Stimulated activated CD8-positive, alpha-beta memory T cell treated with anti-CD3 and anti-CD28 coated beads, Interleukin-2, amount 100 ng/mL, for 1 hour (primary cell): ENCODE measurements at places on chromosomes 3 and 15.

DNA sequence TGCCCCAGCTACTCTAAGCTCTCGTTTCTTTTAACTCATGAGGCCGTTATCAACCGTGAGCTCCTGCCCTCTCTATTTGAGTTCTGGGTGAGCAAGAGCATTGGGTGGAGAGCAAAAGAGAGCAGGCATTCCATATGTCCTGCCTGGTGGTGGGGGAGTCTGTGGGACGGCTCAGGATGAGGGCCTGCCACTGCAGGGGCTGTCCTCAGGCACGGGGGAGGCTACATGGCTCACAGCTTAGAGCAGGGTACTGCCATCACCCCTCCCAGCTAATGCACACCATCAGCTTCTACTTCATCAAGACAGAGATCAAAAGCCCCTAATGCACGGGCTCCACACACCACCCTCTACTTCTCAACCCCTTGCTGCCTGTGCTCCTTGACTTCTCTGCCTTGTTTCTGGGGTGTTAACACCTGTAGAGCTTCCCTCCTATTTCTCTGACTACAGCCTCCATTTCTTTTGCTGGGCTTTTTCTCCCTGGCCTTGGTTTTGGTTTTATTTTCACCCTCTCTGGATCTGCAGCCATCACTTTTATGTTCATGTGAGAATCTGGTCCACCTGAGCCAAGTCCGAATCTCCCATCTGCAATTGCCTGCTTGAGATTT lies 114.1 kb downstream of the ALDH1A2 start:
- DNase-seq = no peak

- no peak for DNase-seq
These were observed 47.3 kb downstream of the TLE3 start for GRCh38 chr15:70050441-70050840.

DNA sequence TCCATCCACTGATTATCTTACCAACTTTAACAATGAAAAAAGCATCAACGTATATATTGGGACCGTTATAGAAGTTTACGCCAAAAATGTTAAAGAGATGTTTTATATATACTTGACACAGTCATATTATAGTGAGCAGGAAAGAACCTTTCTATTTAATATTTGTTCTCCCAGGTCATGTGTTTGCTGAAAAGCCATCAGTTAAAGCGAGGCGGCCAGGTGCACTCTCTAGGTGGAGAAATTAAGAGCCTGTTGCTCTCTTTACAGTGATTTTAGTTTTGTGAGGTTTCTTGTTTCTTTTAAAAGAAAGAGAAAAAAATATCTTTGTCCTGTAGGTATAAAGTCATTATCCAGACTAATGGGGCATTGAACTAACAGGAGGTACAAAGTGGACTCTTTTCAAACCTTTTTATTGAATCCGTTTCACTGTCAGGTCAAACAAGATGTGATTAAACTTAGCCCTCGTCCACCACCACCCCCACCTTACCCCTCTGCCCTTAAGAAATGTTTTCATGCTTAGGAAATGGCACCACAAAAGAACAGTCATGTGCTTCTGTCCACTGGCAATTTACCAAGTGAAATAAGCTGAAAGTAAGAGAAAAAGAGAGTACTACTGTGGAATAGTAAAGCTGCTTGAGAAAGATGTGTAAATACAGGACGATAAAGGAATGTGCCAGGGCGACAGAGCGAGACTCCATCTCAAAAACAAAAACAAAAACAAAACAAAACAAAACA lies 279.9 kb downstream of the PTPRG start:
- DNase-seq = no peak

- no peak for DNase-seq
These were observed 117.9 kb downstream of the MEIS2 start for GRCh38 chr15:36982430-36982829.

- DNase-seq = no peak
These were observed at the start of gene FBXL22 for GRCh38 chr15:63597038-63597790. Gene FBXL22, plus strand, starts transcription at chr15:63597387. Its CDS starts 6 bp downstream, at chr15:63597393.

GRCh38 chr15:100934726-100935125 lies 15.6 kb downstream of the LRRK1 start:
- no peak for DNase-seq

- no peak for DNase-seq
These were observed 1.4 kb upstream of the ROBO1 start for GRCh38 chr3:79769229-79769628.

- DNase-seq = no peak
These were observed 8.3 kb upstream of the ANKUB1 start for GRCh38 chr3:149800693-149801092.

- no peak for DNase-seq
These were observed 30.4 kb downstream of the SQOR start for GRCh38 chr15:45665261-45665660.

DNA sequence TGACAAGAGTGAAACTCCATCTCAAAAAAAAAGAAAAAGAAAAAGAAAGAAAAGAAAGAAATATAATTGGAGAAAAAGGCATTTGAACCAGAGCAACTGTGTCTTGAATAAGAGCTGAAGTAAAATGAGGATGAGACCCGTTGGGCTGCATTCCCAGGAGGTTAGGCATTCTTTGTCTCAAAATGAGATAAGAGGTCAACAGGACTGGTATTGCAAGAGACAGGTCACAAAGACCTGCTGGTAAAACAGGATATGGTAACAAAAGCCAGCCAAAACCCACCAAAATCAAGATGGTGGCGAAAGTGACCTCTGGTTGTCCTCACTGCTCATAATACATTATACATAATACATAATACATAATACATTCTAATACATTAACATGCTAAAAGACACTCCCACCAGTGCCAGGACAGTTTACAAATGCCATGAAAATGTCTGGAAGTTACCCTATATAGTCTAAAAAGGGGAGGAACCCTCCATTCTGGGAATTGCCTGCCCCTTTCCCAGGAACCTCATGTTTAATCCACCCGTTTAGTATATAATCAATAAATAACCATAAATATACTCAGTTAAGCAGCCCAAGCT lies 8.6 kb upstream of the TIPIN start:
- no peak for DNase-seq

- no peak for DNase-seq
These were observed 908.4 kb downstream of the EPHA3 start for GRCh38 chr3:90015688-90016356.

- no peak for DNase-seq
These were observed 239.1 kb downstream of the ISL2 start for GRCh38 chr15:76575679-76576078.

DNA sequence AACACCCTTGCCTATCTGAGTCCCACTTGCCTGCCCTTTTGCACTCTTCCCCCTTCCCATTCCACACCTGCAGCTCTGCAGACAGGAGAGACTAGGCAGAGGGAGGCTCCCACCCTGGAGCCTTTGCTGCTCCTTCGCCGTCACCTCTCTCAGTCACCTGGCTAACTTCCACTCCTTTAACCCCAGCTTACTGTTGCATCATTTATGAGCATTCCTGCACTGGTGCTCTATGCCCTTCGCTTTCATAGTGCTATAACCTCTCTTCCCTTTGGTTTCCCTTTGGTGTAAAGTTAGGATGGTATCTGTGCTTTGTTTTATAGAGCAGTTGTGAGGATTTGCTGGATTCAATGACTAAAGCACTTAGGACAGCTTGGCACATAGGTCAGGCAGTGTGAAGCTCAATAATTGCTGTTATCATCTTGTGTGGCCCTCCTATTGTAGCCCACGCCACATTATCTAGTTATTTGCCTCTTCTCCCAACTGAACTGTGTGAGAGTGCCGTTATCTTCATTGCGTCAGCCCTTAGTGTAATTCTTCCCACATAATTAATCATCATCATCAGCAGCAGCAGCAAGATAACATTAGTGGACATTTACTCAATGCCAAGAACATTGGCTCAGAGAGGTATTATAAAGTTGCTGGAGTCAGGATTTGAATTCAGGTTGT lies 253.9 kb downstream of the CACNA2D3 start:
- no peak for DNase-seq

GRCh38 chr3:88044411-88044810 lies 14.4 kb downstream of the CGGBP1 start:
- no peak for DNase-seq

DNA sequence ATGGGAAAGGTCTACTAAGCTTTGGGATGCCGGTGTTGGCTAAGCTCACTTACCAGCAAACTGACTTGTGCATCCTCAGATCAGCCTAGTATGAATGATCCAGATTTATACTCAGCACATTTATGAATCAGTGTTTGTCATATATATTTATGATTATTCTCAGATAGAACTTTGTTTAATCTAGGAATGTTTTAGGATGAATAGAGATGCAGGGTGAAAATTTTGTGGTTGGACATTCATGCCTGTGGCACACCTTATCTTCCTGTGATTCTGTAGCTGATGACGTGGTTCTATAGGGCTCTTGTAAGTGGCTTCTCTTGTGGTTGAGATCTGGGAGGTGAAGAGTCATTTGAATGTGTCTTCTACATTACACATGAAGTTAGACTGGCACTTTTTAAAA lies 11.4 kb downstream of the CDIN1 start:
- DNase-seq = no peak

DNA sequence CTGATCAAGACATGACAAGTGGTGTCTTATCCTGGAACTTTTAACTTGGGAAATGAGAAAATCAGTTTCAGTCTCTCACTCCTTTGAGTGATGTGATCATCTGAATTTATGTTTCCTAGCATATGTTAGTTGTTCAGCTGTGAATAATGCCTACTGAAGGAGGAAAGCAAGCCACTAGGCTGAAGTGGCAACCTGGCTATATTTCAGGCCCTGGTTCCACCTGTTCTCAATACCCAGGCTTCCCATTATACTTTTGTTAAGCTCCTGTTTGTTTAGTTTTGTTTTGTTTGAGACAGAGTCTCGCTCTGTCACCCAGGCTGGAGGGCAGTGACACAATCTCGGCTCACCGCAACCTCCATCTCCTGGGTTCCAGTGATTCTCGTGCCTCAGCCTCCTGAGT lies 243.8 kb downstream of the ALCAM start:
- DNase-seq = no peak

DNA sequence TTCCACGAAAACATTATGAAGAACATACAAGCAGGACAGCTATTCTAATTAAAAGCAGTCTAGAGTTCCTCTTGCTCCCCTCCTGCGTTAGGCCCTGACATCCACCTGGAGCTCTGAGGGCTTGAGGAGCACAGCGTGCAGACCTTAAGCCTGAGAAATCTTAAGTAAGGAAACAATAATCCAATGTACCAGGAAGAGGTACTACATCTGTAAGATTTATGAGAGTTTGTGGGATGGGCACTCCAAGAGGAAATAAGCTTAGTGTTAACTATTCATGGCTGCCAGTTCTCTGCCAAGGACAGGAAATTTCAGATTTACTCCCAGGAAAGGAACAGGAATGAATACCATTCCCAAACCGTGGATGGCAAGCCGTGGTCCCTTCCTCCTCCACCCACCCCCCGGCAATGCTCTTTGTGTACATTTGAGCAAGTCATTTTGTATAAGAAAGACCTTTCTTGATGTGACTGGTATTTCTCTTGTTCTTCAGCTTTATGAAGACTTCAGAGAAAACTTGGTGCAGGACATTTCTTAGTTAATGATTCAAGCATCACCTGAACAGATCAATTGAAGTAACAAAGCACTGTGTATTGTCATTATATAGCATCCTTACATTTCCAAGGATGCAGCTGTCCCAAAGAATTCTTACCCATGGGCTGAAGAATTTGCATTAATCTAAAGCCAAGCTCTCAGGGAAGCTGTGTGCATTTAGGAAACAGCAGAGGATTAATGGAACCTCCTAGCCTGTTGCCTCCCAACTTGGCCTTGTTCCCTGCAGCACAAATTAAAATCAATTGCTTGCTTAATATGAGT lies 28.8 kb upstream of the VILL start:
- DNase-seq = no peak

DNA sequence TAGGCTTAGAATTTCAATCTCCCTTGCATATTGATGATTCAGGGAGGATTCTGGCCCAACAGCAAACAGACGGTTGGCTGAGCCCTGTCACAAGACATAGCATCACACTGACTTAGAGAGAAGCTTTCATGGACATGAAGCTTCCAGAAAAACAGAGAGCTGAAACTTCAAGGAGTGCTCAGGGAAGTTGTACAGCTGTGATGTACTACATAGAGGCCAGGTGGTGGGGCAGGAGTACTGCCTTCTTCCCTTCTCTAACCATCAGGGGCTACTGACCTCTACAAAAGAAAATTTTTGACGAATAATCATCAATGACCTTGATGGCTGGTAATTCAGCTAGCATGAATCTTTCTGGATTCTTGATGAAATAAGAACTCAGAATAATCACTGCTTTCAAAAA lies 378.5 kb downstream of the ERC2 start:
- DNase-seq = no peak

GRCh38 chr3:28115316-28115715 lies 126.1 kb upstream of the CMC1 start:
- DNase-seq = no peak

GRCh38 chr3:124178531-124178930 lies 186.6 kb upstream of the ROPN1 start:
- DNase-seq = no peak

- DNase-seq = no peak
These were observed 278.5 kb upstream of the ZNF717 start for GRCh38 chr3:76063811-76064210.

DNA sequence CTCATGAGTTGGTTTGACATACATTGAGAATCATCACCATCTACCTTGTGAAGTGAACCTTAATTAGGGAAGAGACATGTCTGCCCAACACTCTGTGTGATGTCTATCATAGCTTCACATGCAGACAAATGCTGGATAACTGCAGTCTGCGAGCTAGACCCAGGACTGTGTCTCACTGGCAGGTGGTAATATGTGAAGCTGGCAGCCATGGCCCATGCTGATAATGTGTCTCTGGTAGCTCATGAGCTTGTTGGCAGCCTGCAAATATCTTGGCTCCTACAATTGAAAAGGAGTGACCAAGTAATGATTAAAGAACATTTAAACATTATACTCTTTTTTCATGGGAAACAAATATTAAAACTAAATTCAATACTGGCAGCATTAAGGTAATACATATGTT lies 234.8 kb downstream of the CHST2 start:
- DNase-seq = no peak

DNA sequence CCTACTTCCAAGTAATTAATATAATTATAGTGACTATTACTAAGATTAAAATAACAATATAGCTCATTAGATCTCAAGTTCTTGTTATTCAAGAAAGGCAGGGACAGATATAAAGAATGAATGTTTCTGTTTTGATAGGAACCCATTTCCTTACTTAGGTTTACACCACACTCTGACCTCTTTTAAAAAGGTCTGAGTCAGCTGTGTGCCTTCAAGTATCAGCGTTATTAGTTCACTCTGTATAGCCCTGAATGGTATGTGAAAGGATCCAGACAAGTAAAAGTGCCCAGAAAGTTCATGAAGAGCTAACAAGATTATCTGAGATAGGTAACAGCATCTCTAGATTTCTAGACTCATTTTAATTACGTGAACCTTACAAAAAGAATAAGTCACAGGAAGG lies 28.9 kb downstream of the PDCD10 start:
- DNase-seq = no peak
